Activated CD8-positive, alpha-beta memory T cell treated with anti-CD3 and anti-CD28 coated beads for 1 hour (primary cell): ENCODE measurements at places on chromosomes 2 and 18.

DNA sequence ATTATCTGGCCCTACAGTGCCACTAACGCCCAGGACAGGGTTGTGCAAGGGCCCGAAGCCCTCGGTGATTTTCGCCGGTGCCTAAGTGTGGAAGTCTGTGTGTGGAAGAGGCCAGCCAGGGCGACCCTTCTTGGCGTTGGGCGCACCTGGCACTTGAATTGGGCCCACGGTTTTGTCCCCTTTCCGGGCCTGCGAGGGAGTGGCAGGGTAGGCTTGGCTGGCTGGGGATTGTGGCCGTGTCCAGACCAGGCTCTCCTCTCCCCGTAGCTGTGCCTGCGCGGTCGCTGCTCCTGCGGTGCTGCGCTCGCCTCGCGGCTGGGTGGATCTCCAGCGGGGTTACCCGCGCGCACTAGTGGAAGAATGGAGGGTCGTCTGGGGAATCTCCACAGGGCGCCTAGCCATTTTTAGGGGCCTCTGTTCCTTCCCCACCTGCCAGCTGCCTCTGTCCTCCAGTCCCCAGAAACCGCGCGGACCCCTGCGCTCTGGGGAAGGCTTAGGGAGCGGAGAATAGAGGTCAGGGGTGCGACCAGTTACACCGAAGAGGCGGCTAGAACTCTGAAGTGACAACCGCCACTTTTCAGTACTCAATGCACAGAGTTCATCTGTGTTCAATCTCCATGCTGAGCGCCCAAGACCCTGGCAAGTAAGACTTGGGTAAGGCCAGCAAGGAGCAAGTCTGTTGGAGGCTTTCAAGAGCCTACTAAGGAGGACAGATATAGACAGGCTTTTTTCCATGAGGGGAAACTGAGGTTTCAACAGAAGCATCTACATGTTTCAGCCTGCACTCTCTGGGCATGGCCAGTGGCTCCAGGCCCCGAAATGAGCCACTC, 16.0 kb downstream of the EVX2 start:
- no peak for DNase-seq

- DNase-seq = no peak
Measured at GRCh38 chr2:29057006-29057405, 17.3 kb downstream of the PCARE start.

- DNase-seq = no peak
Measured at GRCh38 chr2:215716956-215717355, 281.1 kb upstream of the FN1 start.

DNA sequence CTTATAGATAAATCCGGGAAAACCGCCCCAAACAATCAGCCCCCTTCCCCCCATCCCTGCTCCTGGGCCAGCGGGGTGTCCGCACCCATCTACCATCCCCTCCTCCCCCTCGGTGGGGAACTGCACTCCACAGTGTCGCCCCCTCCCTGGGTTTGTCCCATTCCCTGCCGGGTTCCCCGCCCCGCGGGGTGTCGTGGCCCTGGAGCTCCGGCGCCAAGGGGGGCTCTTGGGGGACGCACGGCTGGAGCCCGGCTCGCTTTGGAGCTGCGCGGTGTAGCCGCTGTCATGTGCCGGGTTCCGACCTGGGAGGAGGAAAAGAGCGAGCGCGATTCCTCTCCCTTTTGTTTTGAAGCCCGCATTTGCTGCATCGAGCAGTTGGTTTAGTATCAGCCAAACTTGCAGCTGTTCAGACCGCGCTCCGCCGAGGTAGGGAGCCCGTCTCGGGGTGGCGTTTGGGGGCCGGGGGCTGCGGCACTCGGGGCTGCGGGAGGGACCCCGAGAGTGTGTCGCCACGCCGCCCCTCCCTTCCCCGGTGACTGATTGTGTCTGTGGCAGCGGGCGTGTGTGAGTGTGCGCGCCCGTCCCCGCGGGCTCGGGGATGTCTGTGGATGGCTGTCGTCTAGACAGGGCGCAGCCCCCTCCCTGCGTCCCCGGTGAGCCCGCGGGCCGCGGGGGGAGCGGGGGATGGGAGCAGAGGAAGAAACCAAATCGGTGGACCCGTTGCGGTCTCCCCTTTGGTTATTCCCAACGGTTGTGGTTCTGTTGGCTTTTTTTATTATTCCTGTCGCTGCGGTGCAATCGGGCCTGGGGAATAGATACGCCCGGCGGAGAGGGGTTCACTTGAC, 797 bp downstream of the CTIF start:
- DNase-seq = no peak

- DNase-seq = no peak
Measured at GRCh38 chr2:42312106-42312505, 48.9 kb downstream of the COX7A2L start.

GRCh38 chr18:64852281-64852680, 703.4 kb upstream of the LINC00305 start:
- no peak for DNase-seq

DNA sequence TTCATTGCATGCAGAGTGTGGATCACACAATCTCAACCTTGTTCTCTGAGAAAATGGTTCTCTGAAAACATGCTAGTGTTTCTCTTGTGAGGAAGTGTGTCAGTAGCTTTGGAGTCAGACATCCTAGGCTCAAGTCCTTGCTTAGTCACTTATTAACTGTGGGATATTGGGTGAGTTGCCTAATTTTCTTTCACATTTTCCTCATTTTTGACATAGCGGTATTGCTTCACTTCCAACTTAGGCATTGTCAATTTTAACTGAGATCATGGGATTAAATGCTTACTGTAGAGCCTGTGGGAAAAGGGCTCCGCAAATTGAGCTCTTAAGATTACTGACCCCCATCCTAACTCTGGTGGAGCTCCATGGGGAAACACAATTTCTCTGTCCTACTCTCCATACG, 622.2 kb downstream of the CNTNAP5 start:
- no peak for DNase-seq

- DNase-seq = no peak
Measured at GRCh38 chr2:84452624-84453023, 6.5 kb downstream of the SUCLG1 start.
